ENCODE measurements at places on chromosomes 3 and 15.

GRCh38 chr3:9316881-9317361, 45.9 kb upstream of the THUMPD3 start:
- DNase-seq = no peak

- no peak for DNase-seq
Measured at GRCh38 chr3:45618081-45618509, 23.5 kb downstream of the LIMD1 start.

DNA sequence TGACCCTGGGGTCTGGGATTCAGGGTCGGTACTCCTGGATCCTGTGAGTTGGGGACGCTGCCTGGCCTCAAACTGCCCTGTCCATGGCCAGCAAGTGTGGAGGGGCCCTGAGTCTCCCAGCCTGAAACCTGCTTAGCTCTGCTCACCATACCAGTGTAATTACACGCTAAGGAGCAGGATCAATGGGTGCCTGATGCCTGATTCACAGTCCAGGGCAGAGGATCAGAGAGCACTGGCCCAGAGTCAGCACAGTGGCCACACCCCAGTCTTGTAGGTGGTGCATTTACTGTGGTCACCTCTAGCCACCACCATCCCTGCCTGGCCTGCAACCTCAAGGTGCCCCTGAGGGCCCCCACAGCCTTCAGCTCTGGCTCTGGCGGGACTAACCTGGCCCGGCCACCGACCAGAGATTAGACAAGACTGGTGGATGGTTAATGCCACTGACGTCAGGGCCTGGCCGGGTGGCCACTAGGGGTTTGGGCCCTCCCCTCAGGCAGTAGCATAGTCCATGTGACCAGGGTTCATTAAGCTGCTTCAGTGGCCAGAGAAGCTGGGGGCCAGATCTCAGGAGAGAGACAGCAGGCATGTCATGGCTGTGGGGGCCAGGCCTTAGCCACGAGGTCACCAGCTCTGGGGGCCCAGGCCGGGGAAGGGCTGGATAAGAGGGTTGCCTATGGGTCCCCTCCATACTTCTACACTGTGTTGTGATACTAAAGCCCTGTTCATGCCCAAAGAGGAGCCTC, 3.3 kb upstream of the SLC38A3 start:
- no peak for DNase-seq

- no peak for DNase-seq
Measured at GRCh38 chr3:38148311-38148882, 9.9 kb downstream of the MYD88 start.

GRCh38 chr3:123739106-123739505, 145.0 kb downstream of the MYLK start:
- no peak for DNase-seq

DNA sequence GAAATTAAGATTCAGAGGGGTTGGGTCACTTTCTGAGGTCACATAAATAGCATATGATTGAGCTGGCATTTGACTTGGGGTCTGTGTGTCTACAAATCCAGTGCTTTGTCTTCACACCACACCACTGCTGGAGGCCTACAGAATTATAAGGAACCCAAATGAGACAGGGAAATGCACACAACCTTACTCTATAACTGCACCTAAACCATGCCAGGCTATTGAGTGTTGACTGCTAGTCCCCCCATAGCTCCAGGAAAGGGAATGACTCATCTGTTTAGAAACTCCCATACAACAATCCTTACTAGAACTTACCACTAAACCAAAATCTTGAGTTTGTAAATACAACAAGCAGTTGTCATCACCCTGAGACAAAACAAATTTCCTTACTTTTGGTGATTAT, 16.9 kb upstream of the TSC22D2 start:
- DNase-seq = no peak

DNA sequence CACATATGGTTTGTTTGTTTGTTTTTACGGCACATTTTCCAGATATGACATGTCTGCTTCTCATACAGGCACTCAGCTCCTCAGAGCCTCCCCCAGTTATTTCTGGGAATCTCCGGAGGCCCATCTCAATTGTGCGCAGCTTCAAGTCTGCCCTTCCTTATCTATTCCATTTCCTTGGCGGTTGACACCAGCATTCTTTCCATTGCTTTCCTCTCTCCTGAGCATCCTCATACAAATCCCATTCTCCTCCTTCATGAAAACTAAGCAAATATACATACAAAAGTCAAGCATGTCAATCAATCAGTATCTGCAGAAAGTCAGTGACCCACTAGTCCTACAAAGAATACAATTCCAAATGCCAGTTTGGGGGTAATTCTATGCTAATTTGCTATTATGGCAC, 166.7 kb downstream of the SQOR start:
- no peak for DNase-seq

GRCh38 chr3:48685603-48686511, at the start of gene NCKIPSD:
Gene NCKIPSD, minus strand, starts transcription at chr3:48685915. Its CDS starts 108 bp downstream, at chr3:48685807.
- DNase-seq = peak; percentile 88

DNA sequence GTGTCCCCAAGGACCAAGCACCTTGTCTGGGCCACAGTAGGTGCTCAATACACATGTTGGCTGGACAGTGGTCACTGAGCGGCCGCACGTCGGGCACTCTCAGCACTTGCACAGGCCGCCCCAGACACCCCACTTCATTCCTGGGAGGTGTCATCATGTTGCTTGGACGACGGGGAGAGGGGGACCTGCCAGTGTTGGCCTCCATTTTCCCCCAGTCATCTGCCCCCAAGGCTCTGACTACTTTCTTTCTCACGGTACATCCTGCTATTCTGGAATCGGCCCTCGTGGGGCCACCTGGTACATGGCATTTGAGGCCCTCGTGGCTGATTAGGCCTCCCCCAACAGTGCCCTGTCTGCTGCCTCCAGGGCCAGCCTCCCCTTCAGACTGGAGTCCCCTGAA, 1.2 kb upstream of the RHO start:
- DNase-seq = no peak

DNA sequence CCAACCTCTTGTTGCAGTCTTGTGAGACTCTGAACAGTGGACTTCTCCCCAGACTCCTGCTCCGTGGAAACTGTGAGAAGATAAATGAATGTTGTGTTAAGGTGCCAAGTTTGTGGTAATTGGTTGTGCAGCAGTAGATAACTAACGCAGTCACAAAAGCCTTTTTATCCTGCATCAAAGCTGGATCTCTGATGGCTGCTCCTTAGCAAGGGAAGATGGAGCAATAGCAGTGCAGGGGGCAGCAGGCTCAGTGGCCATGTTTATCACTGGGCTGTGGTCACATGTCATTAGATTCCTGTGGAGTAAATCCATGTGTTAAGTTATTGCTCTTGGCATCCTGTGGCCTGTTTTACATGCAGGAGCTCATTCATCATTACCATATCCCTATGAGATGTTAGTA, 13.5 kb downstream of the CMTM7 start:
- no peak for DNase-seq

DNA sequence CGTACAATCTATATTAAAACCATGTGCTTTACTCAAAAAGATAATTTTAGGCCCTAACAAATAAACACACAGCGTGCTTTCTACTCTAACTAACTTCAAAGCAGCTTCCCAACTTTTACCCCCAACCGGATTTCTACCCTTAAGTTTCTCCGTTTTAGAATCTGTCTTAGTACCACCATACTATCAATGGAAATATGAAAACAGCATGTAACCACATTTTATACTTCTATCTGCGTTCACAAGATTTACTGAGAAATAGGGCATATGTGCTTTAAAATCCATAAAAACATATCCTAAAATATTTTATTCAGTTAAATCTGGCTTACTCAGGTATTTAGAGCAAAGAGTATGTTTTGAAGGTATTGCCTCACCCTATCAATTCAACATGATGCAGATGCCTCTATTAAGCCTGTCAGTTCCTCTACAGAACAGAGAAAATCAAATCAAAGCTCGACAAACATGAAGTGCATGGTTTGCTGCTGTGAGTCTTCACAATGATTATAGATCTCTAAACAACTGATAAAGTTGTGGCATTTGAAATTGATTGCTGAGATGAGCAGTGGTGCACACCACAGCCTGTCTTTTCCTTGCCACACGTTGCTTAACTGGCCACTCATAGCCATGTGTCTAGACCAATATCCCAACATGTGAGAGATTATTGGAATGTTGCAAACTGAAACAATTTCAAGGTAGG, 44.5 kb upstream of the ZPLD1 start:
- DNase-seq = no peak

GRCh38 chr15:92074101-92074500, 220.6 kb downstream of the SLCO3A1 start:
- DNase-seq = no peak
